CD4-positive, alpha-beta T cell treated with Interferon alpha-2 for 1 hour (primary cell): ENCODE measurements at places on chromosomes 2 and 18.
A peak's percentile ranks its signal among the peaks of the same experiment; 100 is the strongest.

- DNase-seq = no peak
Measured at GRCh38 chr2:136243638-136244535, 125.9 kb upstream of the CXCR4 start.

- DNase-seq = no peak
Measured at GRCh38 chr2:205133544-205133943, 548.8 kb upstream of the NRP2 start.

GRCh38 chr2:200288670-200289429, 17.6 kb upstream of the SPATS2L start:
- DNase-seq = no peak

- DNase-seq = no peak
Measured at GRCh38 chr2:216493334-216493685, 5.3 kb upstream of the RPL37A start.

DNA sequence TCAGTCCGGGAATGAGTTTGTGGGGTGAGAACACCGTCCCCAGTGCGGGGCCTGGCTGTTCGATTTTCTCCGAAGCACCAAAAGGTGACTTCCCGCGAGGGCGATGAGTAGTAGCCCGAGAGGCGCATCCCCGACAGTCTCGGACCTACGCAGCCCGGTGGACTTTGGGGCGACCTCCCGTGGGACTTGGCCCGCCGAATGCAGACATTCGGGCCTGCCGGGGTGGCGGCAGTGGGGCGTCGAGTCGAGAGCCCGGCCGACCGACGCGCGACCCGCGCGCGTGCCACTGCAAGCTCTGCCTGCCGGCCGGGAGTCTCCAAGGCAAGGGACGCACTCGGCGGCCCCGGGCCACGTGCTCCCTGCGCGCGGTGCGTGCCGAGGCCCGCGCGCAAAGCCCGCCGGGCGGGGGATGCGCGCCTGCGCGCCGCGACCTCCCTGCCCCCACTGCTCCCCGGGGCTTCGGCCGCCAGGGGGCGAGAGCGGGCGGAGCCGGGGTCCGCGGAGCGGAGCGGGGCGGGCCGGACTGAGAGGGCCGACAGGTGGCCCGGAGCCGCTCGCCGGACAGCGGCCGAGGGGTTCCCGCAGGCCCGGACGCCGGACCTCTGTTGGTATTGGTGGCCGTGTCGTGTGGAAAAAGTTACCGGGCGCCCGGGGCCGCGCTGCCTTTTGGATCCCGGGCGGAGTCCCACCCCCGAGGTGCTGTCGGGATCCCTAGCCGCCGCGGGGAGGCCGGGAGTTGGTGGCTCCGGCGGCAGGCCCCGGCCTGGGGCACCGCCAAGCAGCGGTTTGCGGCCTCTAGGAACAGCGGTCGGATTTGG, 1.9 kb downstream of the PTMA start:
- DNase-seq = peak; percentile 85

- no peak for DNase-seq
Measured at GRCh38 chr2:101500860-101501259, 25.9 kb upstream of the RFX8 start.

DNA sequence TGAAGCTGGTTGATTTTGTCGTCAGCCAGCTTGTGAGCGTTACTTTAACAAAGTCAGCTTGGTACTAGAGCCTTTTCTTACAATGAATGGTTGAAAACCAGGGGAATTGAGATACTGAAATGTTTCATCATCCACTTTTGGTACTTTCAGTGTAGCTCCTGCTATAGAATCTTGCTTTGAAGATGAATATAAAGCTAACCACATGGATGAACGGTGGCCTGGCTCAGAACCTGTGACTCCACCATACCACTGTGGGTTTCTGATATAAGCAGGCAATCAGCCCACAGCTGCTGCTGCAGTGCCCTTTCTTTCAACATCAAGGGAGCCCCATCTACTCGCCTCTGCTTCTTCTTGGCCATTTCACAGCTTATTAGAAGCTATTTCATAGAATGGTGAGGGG, 53.2 kb upstream of the GPR45 start:
- no peak for DNase-seq
